ENCODE measurements at places on chromosomes 6 and 20.

GRCh38 chr20:32456869-32457478, 98.8 kb downstream of the ASXL1 start:
- H3K4me1 ChIP-seq: no peaks in the 10 kb centered on the region
- H3K36me3 ChIP-seq: peaks cover 8% of the 10 kb centered on the region
- H3K4me3 ChIP-seq: no peak overlapping the region
- H3K27me3 ChIP-seq: no peaks in the 10 kb centered on the region

DNA sequence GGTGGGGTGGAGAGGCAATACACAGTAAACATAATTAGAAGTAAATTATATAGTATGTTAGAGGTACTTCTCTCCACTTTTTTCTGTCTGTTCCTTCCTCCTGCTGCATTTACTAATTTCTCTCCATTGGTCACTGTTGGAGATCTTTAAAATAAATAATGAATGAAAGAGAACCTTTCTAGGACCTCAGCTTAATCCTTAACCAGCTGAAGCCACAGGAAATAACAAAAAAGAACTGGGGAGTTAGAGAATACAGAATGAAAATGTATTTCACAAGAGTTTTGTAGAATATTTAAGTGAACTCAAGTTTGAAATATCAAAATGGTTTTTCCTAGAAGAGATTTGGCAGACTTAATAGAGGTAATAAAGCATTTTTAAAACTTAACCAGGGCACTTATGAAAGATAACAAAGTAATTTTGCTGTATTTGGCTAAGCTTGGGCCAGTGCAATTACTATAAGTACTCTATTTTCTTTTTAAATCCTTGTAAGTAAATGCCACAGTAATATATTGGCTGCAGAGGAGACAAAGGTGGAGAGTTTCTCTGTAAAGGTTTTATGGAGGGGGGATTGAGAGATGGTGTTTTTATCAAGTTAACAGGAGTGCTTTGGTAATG, 405.0 kb downstream of the CDKAL1 start:
- H3K4me3 ChIP-seq: no peak overlapping the region
- H3K36me3 ChIP-seq: peaks cover 20% of the 10 kb centered on the region
- H3K4me1 ChIP-seq: no peaks in the 10 kb centered on the region
- H3K27ac ChIP-seq: no peak overlapping the region
- no peak for DNase-seq

GRCh38 chr6:118200160-118200559, 293.1 kb downstream of the SLC35F1 start:
- H3K4me3 ChIP-seq: no peak overlapping the region
- no peak overlapping the region for H3K27ac ChIP-seq
- no peaks in the 10 kb centered on the region for H3K27me3 ChIP-seq
- DNase-seq: no peak

- no peak overlapping the region for H3K27ac ChIP-seq
- H3K27me3 ChIP-seq: no peaks in the 10 kb centered on the region
- H3K4me1 ChIP-seq: peaks cover 17% of the 10 kb centered on the region
- no peak for DNase-seq
- peaks cover 21% of the 10 kb centered on the region for H3K36me3 ChIP-seq
Observed at GRCh38 chr6:106254636-106255035, 70.9 kb downstream of the ATG5 start.

DNA sequence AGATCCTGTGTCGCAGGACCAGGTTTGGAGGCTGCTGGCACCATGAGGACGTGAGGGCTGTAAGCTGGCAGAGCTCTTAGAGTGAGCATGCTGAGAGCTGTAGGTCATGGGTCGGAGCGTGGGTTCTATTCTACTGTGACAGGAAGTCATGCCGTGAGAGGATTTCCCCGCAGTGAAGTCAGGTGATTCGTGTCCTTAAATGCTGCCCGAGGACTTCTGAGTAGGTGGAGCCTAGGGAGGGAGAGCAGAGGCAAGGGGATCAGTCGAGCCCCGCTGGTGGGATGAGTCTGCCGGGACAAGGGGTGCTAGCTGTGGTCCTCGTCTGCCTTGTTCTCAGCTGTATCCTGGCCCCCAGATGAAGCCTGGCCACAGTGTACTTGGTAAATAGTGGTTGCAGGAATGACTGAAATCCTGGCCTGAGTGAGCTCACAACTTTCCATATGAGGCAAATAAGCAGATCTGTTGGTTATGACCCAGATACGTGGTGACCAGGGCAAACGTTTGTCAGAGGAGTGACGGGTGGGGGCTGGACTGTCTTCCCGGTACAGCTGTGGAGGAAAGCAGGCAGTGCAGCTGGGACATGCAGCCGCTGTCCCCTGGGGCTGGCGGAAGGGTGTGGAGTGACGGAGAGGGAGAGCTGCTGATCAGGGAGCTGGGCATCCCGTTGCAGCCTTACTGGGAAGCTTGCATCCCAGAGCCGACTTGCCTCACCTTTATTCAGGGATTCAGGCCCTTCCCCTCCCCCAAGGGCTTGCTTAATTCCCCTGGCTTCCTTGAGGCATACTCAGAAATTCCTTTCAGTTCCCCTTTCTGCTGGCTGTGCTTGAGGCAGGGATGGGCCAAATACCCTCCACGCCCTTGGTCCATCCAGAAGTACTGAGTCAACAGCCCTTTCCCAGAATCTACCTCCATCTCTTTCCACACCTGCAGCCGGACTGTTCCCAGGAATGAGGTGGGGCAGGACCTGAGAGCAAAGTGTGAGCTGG, 250.9 kb upstream of the RREB1 start:
- H3K36me3 ChIP-seq: no peaks in the 10 kb centered on the region
- H3K4me1 ChIP-seq: peaks cover 41% of the 10 kb centered on the region
- DNase-seq: peak; percentile 33
- peak overlapping the region; percentile 93 for H3K27ac ChIP-seq
- H3K4me3 ChIP-seq: peak overlapping the region; percentile 55

DNA sequence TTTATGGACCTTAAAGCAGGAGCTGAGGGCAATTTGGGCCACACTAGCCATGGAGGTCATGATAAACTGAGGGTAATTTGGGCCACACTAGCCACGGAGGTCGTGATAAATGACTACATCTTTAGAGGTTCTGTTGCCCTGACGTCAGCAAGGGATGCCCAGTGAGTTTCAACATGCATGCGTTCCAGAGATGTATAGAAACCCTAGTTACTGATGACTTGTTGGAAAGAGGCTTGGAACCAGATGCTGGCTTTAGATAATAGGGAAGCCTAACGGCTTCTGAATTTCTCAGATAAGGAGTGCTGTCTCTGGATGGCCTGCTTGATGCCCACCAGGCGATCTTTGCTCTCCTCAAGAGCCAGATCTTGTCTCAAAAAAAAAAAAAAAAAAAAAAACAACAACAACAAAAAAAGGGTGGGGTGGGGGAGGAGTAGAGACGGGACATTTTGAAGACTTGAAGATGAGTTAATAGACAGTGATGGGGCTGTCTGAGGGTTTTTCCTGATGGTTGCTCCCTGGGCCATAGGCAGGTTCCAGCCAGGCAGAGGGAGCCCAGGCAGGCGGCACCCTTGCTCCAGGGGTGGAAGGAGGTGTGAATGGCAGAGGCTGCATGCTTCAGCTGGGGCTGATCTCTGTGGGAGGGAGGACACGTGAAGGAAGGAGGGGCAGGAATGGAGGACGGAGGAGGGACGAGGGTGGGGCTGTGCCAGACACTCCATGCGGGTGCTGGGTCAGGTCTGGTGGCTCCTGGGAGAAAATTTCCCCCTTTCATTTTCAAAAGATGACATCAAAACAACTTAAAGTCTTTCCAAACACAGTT, 27.0 kb upstream of the FRMD1 start:
- no peaks in the 10 kb centered on the region for H3K36me3 ChIP-seq
- no peak overlapping the region for H3K27ac ChIP-seq
- H3K4me3 ChIP-seq: no peak overlapping the region
- no peaks in the 10 kb centered on the region for H3K4me1 ChIP-seq
- no peak for DNase-seq

GRCh38 chr6:137881522-137881886, 14.4 kb downstream of the TNFAIP3 start:
- peaks cover 69% of the 10 kb centered on the region for H3K4me1 ChIP-seq
- peaks cover 92% of the 10 kb centered on the region for H3K36me3 ChIP-seq
- H3K4me3 ChIP-seq: no peak overlapping the region
- H3K27ac ChIP-seq: peak overlapping the region; percentile 68

DNA sequence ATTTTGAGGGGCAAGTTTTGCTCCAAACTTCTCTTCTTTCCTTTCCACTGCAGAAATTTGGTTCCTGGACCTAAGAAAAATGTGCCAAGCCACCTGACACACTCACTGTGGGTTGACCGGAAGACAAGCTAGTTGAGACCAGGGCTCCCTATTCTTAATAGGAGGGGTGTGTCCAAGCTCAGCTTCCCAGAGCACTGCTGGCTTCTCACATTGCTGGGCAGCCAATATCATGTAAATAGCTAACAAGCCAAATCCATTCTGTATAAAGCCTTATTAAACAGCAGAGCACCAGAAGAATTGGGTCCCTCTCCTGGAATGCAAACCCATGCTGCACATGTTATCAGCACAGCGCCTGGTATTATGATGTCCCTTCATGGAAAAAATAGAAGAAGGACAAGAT, 17.0 kb upstream of the SAMD3 start:
- H3K27ac ChIP-seq: no peak overlapping the region
- no peaks in the 10 kb centered on the region for H3K27me3 ChIP-seq
- no peak for DNase-seq
- H3K4me1 ChIP-seq: no peaks in the 10 kb centered on the region

Data from activated T-helper 2 cell treated with anti-CD3 and anti-CD28 coated beads, Interferon-gamma antibody, Interleukin-2, Interleukin-4, amounts not matched to agents 10 μg/mL and 5 μg/mL and 100 μg/mL, durations not matched to agents 14 hours and 24 hours and 36 hours (primary cell).